ENCODE measurements at places on chromosomes 11 and 22.

GRCh38 chr11:80109652-80110051, 668.8 kb upstream of the TENM4 start:
- DNase-seq, result no peak

GRCh38 chr11:131626788-131627187, 256.4 kb downstream of the NTM start:
- no peak for DNase-seq

GRCh38 chr11:69298267-69299022, 4.5 kb downstream of the MYEOV start:
- peak; percentile 33 for DNase-seq

DNA sequence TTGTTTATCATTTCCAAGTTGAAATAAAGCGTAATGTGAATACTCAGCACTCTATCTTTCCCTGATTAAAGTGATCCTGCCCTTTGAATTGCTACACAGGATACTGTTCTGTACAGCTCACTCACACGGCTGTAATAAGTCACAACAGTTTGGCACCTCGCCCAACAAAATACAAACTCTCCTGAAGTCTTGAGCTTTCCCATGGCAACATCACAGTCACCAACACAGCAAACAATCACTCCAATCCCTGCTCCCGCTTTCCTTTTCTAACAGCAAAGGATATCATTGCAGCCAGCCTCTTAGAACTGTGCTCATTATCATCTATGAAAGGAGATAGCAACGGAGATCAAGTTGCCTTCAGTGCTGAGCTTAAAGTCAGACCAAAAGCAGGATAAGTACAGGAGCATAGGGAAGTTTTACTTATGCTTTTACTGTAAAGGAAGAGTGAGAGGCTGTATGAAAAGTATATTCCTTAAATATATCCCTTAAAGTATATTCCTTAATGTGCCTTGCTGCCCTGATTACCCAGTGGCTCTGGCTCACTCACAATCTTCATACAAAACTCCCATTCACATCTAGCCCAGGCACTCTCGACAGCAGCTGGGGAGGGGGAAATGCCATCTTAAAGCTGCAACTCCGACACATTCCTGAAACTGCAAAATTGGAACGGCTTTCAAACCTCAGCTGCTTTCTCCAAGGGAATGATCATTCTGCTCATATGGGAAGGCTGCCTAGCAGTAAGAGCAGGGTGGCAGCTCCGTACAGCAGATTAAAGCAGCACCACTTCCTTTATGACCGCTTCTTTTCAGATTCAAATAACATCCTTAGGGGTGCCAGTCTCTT, 35.8 kb downstream of the MAML2 start:
- DNase-seq, result peak; percentile 16

DNA sequence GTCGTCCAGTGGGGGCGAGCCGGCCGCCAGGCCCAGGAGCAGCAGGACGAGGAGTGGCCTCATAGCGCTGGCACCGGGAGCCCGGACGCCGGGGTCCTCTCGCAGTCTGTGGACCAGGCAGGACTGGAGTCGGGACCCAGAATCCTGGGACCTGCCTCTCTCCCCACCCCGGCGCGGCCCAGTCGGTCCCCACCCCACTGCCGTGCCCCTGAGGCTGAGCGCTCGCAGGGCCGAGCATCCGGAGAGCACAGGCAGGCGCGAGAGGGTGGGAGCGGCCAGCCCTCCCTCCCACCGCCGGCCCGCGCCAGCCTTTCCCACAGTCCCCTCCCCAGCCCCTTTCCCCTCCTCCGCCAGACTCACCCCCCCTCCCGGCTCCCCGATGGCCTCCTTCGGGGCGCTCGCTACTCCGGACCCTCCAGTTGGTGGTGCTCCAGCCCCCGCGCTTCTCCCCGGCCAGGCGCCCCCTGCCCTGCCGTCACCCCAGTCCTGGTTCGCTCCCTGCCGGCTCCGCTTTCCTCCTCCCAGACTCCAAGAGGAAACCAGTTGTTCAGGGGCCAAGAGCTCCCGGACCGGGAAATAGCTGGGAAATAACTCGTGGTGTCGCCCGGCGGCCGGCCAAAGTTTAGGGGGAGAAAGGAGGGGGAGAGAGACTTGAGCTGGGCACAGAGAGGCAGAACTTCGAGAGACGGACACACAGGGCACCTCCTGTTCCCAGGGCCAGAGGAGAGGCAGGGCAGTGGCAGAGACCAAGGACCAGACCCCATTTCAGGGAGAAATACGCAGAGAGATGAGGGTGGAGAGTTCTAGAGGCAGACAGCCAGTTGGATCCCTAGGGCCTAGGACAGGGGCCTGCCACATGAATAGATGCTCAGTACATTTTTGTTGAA, at the start of gene C1QTNF5:
TSS of gene C1QTNF5 (minus strand) at position 549 of the 887 bp plus-strand sequence. CDS start at position 63, 486 bp downstream.
- DNase-seq, result no peak

DNA sequence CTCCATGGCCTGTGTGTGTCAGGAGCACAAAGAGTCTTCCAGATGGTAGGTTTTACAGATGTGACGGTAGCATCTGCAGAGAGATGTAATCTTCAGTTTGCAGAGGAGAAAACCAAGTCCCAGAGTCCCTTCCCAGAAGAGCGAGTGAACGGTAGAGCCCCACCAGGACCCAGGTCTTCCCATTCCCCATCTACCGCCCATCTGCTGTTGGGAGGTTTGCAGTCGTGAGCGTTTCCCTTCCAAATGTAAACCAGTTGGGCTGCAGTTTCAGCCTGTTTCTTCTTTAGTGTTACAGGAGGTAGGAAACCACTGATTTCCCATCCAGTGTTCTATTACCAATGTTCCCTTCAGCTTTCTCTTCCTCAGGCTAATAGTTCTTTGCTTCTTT, 24.0 kb downstream of the PANX1 start:
- no peak for DNase-seq

- DNase-seq, result no peak
These were observed 11.0 kb downstream of the OR51E1 start for GRCh38 chr11:4654635-4655369.

- no peak for DNase-seq
These were observed 51.8 kb downstream of the C11orf71 start for GRCh38 chr11:114348200-114349191.

- DNase-seq, result no peak
These were observed 3.8 kb downstream of the ALKBH8 start for GRCh38 chr11:107561688-107562087.

DNA sequence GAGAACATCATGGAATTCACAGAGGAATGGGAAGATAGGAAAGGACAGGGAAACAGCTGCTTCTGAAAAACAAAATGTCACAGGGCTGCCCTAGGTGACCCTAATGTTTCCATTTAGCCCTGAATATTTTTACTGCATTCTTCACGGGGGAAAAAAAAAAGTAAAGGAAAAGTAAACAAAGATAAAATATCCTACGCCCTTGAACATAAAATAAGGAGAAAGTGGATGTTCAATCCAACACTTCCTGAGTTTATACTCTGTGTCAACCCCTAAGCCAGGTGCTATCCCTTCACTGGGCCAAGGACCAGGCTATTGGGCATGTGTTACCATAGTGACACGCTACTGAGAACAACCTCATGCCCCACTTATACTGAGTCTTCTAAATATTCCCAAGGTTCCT, 84.7 kb downstream of the FAM76B start:
- no peak for DNase-seq

DNA sequence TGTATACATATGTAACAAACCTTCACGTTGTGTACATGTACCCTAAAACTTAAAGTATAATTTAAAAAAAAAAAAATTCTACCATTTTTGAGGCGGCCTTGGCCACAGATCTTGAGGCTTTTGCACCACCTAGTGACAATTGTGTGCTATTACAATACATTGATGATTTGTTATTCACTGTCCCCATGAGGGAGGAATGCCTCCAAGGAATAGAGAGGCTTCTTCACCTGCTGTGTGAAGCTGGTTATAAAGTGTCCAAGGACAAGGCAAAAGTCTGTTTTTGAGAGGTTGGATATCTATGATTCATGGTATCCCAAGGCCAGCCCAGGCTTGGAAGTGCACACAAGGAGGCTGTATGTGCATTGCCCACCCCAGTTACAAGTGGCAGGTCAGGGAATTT, 30.7 kb downstream of the SLC22A25 start:
- no peak for DNase-seq

- no peak for DNase-seq
These were observed 30.0 kb downstream of the PARVG start for GRCh38 chr22:44210722-44211121.

GRCh38 chr11:70135142-70135541, 57.0 kb downstream of the ANO1 start:
- no peak for DNase-seq

DNA sequence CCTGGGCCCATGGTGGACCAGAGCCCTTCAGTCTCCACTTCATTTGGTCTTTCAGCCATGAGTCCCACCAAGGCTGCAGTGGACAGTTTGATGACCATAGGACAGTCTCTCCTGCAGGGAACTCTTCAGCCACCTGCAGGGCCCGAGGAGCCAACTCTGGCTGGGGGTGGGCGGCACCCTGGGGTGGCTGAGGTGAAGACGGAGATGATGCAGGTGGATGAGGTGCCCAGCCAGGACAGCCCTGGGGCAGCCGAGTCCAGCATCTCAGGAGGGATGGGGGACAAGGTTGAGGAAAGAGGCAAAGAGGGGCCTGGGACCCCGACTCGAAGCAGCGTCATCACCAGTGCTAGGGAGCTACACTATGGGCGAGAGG, 4.3 kb downstream of the ZBTB16 start:
- no peak for DNase-seq

GRCh38 chr22:49583341-49583740, 244.3 kb downstream of the BRD1 start:
- no peak for DNase-seq

DNA sequence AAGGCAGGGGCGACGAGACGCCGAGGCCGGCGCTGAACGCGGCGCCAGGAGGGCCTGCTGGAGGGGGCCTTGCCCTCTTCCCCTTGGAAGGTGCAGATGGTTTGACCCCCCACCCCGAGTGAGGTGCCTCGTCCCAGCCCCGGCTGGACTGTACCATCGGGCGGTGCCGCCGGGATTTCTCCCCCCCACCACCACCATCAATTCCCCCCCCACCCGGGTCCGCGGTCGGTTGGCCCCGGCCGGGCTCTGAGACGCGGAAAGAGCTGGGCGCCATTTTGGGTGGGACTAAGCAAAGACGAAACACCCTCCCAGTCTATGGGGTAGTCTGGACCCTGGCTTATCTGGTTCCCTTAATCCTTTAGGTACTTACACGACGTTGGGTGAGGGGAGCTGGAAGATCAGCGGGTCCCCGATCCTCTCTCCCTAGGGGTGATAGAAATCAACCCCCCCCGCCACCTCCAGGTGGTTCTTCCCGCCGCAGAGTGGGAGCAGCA, at the start of gene PRDM10:
TSS of gene PRDM10 (minus strand) at position 484 of the 494 bp plus-strand sequence. CDS start 41,871 bp downstream, outside the sequence.
- DNase-seq, result peak; percentile 75

DNA sequence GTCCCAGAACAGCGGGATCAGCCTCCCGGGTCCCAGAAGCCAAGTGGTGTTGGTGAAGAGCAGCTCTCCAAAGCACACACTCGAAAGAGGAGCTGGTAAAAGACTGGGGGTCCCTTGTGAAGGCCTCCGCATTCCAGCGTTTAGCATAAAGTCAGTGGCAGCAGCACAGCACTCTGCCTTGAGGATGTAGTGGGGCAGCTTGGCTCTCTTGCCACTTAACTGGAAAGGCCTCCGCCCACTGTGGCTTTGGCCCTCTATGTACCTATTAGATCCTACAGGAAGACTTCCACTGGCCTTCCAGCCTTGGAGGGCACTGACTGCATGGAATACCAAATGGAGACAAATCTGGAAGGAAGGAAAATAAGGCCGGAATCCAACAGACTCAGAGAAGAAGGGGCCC, 1455.3 kb downstream of the BRD1 start:
- DNase-seq, result no peak

DNA sequence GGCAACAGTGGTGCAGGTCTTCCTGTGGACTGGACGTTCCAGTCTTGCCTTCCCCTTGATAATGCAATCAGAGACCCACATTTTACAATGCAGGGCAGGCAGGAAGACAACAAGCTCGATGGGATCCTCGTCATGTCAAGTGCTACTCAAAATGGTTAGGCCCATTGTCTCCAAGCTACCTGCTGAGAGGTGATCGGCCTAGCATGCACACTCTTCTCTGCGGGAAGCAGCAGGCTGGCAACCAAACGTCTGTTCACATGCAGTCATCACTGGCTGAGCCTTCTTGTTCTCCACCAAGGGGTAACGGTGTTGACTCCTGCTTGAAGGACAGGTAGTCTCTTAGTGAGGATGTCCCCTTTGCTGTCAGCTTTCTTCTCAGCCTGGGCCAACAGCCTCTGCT, 25.5 kb upstream of the CD82 start:
- DNase-seq, result no peak

DNA sequence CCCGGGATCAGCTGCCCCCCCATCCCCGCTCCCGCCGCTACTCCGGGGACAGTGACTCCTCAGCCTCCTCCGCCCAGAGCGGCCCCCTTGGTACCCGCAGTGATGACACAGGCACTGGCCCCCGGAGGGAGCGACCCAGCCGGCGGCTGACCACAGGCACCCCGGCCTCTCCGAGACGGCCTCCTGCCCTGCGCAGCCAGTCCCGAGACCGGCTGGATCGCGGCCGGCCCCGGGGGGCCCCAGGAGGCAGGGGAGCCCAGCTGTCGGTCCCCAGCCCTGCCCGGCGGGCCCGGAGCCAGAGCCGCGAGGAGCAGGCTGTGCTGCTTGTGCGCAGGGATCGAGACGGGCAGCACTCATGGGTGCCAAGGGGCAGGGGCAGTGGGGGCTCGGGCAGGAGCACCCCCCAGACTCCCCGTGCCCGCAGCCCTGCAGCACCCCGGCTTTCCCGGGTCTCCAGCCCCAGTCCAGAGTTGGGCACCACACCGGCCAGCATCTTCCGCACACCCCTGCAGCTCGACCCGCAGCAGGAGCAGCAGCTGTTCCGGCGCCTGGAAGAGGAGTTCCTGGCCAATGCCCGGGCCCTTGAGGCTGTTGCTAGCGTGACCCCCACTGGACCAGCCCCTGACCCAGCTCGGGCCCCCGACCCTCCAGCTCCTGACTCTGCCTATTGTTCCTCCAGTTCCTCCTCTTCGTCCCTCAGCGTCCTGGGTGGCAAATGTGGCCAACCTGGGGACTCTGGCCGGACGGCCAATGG, 3.9 kb downstream of the RASL10A start:
- no peak for DNase-seq

DNA sequence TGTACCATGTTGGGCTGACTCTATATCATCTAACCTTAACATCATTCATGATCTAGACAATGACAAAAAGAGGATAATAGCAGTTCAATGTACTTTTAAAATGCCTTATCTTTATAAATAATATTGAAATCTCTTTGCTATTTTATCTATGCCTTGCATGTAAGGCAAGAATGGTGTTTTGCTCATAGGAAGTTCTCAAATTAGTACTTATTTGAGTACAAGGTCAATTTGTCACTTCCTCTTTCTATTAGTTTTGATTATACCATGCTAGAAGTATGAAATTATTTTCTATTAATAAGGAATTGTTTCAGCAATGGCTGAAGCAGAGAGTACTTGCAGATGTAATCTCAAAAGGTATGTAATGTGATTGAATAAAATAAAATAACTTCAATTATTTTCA, 1285.4 kb upstream of the TENM4 start:
- DNase-seq, result no peak

- no peak for DNase-seq
These were observed 3.9 kb upstream of the AMBRA1 start for GRCh38 chr11:46597609-46598219.

GRCh38 chr22:28139516-28139915, 220.5 kb upstream of the PITPNB start:
- no peak for DNase-seq

- no peak for DNase-seq
These were observed 1.3 kb upstream of the MLC1 start for GRCh38 chr22:50086526-50086925.

GRCh38 chr11:125945797-125946520, at the start of gene VSIG10L2:
Gene VSIG10L2 (plus strand): TSS chr11:125946044. CDS start chr11:125946056, 12 bp downstream.
- no peak for DNase-seq

GRCh38 chr11:93903989-93904388, 53.6 kb upstream of the VSTM5 start:
- no peak for DNase-seq

Measured in GOT3 (cell line).